B cell (primary cell): ENCODE measurements at places on chromosomes 12 and 14. TPM values are rescaled to one million over a fixed set of nuclear protein-coding genes. Genes with fewer than 3 reads are reported as not detected.

The EXOC3L4 gene
- not detected in 2 replicates for total RNA-seq

The PLCZ1 gene
- total RNA-seq: not detected in 2 replicates

The A2ML1 gene
- not detected in 2 replicates for total RNA-seq

The CIDEB gene
- 32.8 and 34.3 TPM in 2 replicates for total RNA-seq

The OAS2 gene
- 57.4 and 59.3 TPM in 2 replicates for total RNA-seq

The GSC gene
- not detected in 2 replicates for total RNA-seq

DNA sequence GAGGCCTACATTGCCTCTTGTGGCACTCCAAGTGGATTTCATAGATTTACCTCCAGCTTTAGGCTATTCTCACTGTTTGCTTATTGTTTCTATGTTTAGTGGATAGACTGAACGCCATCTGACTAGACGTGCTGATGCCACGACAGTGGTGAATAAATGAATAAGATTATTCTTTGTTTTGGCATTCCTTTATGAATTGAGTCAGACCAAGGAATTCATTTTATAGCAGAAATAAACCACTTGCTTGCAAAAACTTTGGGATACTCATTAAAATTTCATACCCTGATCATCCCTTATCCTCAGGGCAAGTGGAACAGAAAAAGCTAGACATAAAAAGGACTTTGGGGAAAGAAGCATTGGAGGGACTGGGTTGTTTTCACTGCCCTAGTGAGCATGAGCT lies 71.7 kb upstream of the FERMT2 start:
- DNase-seq: no peak

- no peak for DNase-seq
These were observed 2.1 kb downstream of the TMEM30B start for GRCh38 chr14:61279082-61279481.

- no peak for DNase-seq
These were observed 34.9 kb downstream of the SLC11A2 start for GRCh38 chr12:50991291-50991690.

DNA sequence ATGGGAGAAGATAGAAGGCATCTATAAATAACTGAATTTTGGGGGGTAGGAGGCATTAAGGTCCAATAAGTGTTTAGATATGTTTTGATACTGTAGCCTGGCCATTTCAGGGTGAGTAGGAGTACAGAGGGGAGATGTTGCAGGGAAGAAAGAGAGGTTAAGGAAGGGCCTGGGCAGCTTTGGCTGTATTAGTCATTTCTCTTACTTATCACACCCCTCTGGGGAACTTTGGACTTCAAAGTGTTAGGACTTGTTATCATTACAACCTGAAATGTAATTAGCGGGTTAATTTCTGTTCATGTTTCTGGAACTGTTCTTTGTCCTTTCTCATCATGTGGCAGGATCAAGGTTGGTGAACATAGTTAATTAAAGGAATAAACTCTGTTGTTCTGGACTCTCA lies 40.3 kb downstream of the SUSD6 start:
- DNase-seq: no peak

GRCh38 chr12:52367876-52368275 lies 595 bp upstream of the KRT85 start:
- no peak for DNase-seq

GRCh38 chr14:68792678-68792978 lies 239 bp downstream of the ZFP36L1 start:
- no peak for DNase-seq

DNA sequence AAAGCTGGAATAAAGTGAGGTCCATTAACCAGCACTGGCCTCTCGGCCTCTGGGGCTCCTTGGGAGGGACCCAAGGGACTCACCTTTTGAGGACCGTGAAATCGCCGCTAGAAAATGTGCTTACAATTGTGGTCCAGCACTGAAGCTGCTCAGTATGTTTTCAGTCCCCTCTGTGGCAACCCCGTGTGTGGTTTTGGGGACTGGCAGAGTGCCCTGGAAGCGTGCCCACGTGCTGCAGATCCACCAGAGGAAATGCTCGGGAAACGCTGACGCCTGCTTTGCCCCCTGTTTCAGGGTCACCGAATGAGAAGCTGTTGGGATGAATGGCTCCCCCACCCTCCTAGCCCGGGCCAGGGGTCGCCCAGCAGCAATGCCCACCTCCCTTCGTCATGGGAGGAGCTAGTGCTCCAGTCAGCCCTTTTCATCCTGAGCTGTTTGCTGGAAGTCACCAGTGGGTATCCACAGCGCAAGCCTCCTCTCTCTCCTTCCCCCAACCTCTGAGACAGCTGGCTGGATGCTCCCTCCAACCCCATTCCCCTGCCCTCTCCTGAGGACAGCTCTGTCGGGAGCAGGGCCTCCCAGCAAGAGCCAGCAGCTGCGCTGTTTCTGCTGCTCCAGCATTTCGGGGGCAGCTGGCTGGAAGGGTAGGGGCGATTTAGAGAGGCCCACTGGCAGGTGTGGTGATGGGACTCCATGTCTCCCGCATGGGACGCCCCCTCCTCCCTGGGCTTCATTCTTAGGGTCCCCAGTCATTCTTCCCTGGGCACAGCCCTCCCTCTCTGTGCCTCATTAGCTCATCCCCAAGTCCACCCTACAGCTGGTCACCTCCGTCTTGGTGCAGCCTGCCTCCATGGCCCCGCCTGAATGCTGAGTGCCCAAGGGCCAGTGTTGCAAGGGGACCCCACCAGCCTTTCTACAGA lies 33.2 kb upstream of the PPP1R13B start:
- no peak for DNase-seq

GRCh38 chr12:105322070-105322469 lies 8.4 kb upstream of the C12orf75 start:
- no peak for DNase-seq

GRCh38 chr14:49464885-49465284 lies 121.3 kb downstream of the RPS29 start:
- DNase-seq: no peak

- no peak for DNase-seq
These were observed 2.4 kb downstream of the VSX2 start for GRCh38 chr14:74241652-74242017.

GRCh38 chr12:75854681-75855309 lies 176.8 kb downstream of the PHLDA1 start:
- DNase-seq: no peak

GRCh38 chr14:89288114-89288513 lies 128.9 kb downstream of the FOXN3 start:
- no peak for DNase-seq

DNA sequence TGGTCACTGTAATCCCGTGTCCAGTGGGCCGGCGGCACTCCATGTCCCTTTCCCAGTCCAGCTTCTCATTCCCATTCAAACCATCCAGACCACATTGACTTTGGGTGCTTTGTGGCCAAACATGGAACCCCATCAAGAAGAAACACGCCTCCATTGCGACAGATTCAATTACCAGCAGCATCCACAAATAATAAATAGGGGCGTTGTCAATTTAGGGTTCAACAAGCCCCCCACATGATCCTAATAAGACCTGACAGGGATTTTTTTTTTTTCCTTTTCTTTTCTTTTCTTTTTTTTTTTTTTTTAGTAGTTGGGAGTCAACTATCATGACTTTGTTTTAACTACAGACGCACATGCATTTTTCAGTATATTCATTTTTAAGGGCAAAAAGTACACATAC lies 149.4 kb downstream of the DICER1 start:
- no peak for DNase-seq

GRCh38 chr14:92039063-92039718 lies 668 bp downstream of the TRIP11 start:
- DNase-seq: no peak

GRCh38 chr12:55659486-55660385 lies 23.0 kb downstream of the OR10P1 start:
- DNase-seq: peak; percentile 57
